ENCODE measurements at places on chromosomes 11 and 22.

- DNase-seq: no peak
Measured at GRCh38 chr11:78635814-78636506, 61.3 kb upstream of the NARS2 start.

- DNase-seq: no peak
Measured at GRCh38 chr11:59336176-59336575, 22.5 kb upstream of the OR5AN1 start.

DNA sequence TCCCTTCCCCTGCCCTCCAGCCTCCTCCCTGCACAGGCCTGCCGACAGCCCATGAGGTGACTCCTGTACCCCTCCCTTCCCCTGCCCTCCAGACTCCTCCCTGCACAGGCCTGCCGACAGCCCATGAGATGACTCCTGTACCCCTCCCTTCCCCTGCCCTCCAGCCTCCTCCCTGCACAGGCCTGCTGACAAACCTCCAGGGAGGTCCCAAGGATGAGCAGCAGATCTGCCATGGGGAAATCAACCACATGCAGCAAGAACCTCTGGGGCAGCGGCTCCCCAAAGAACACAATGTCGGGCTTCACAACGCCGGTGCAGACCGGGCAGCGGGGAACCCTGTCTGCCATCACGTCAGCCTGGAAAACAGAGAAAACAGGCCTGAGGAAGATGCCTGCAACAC lies 12.3 kb downstream of the SIRT3 start:
- DNase-seq: no peak

DNA sequence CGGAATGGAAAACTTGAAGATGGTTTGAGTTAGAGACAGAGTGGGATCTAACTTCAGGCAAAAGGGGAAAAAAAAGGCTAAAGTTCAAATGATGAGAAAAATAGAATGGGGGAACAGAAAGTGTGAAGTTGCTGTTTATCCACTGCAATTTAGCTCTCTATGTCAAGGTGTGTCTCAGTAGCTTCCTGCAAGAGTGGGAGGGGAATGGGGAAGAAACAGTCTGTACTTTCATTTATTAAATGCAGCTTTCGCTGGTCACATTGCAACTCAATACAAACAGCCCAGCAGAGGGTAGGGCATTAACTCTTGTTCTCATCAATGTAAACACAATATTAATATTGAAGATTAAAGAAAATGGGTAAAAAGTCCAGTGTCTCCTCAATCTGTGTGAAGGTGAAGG lies 214.7 kb upstream of the SYN3 start:
- no peak for DNase-seq

All from retinal pigment epithelial cell (primary cell).